Heart left ventricle (tissue), 16 donors: ENCODE measurements at places on chromosomes 7 and 10. TPM values are rescaled to one million over a fixed set of nuclear protein-coding genes. Genes with fewer than 3 reads are reported as not detected.

SGPL1 gene
- 11.4 TPM for polyA plus RNA-seq

CTNNA3 gene
- 4.8 TPM for polyA plus RNA-seq

C10orf67 gene
- 1.00 TPM for polyA plus RNA-seq

- no peak for DNase-seq
Observed at GRCh38 chr7:157558061-157558460, 221.3 kb downstream of the DNAJB6 start.

DNA sequence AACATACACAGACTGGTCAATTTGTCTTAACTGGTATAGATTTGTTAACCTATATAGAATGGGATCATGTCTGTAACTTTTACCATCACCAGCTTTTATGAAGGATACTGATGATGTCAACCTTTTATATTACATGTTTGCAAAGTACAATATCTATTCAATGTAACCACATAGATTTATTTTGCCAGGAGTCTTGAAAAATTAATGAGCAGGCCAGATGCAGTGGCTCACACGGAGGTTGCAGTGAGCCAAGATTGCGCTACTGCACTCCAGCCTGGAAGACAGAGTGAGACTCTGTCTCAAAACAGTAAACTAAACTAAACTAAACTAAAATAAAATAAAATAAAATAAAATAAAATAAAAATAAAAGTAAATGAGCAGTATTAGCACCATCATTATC, 30.0 kb upstream of the PARD3 start:
- no peak for DNase-seq
